ENCODE measurements at places on chromosomes 16 and 17. TPM values are rescaled to one million over a fixed set of nuclear protein-coding genes. Genes with fewer than 3 reads are reported as not detected.

The VPS9D1 gene
- 9.0 TPM for total RNA-seq

The GALR2 gene
- 0.21 TPM for total RNA-seq

The PITPNM3 gene
- 0.59 TPM for total RNA-seq

- DNase-seq, result no peak
Measured at GRCh38 chr17:29060475-29060874, 17.5 kb downstream of the PIPOX start.

The SPNS3 gene
- total RNA-seq, result 1.9 TPM

DNA sequence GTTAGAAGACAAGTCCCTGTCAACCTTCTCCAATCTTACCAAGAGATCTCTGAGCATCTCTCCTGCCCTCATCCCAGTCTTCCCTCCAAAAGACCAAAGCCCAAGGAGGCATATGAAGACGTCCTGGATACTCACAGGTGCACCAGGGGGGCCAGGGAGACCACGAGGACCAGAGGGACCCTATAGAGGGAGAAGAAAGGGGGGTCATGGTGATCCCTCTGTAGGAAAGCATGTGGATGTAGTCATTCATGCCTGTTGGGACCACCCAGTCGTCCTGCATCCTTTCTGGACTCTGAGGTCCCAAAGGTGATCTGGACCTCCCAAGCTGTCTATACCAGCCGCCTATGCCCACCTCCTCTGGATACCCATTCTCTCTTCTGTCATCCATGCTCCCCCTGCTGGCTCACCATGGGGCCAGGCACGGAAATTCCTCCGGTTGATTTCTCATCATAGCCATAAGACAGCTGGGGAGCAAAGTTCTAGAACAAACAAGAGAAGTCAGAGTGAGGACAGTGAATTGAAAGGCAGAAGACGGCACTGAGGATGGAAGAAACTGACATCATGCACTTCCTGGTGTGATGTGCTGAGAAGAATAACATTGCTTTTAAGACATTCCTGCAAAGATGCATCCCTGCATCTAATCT lies 3.3 kb downstream of the COL1A1 start:
- no peak for DNase-seq

DNA sequence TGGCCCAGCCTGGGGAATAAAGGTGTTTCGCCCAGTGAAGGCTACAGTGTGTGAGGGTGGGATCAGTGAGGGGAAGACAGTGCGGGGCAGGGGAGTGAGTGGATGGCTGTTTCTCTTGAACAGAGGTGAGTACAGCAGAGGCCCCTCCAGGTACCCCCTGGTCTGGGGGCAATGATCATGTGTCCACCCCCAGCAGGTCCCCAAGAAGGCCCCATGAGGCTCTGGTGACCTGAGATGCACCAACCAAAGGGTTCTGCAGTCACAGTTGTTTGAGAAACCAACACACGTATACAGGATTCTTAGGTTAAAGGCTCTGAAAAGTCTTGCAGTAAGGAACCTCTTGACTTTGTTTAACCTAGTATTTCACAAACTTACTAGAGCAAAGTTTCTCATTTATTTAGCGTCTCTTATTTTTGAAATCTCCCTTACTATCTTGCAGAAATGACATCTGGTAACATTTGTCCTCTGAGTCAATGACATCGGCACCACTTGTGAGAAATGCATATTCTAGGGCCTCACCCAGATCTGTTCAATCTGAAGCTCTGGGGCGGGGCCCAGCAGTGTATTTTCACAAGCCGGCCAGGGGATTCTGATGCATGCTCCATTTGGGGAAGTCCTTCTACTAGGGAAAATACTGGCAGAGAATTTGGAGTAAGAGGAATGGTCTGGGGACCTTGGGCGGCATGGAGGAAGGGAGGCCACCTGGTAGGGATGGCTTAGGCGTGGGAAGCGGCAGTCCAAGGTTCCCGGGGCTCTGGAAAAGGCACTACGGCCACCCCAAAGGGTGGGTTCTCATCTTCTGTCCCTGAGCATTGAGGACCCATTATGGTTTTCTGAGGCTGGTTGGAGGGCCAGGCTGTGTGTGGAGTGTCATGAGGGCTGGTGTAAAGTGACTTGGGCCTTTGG lies 217.3 kb downstream of the NTN1 start:
- no peak for DNase-seq

DNA sequence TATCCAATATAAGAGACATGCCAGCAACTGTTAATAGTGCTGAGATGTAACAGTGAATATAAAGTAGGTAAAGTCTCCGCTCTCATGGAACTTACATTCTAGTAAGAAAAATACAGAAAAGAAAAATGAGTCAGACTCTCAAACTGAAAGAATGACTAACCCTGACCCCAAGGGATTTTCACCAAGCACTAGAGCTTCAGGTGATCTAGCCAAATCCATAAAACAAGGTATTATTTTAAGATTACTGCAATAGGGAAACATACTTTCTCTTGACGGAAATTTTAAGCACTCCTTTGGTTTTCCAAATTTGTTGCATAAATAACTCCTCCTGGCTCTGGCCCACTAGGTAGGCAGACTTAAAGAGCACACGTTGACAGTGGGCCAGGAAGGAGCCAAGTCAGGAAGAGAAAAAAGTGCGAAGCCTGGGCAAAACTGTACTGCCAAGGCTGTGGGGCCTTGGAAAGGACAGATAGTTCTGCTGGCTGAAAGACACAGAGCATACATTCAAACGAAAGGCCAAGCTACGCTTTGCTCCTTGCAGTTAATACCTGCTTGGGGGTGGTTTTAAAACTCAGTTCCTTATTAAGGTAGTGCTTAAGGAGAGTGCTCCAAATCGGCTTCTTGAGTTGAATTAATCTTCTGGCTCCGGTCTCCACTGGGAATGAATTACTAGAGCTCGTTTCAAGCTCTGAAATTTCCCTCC lies 1.4 kb downstream of the GOT2 start:
- no peak for DNase-seq

The CCL3 gene
- total RNA-seq, result 2,440 TPM

- no peak for DNase-seq
Measured at GRCh38 chr17:56681561-56682266, 88.2 kb downstream of the NOG start.

GRCh38 chr17:39134878-39135277 lies 16.6 kb downstream of the PLXDC1 start:
- DNase-seq, result no peak

DNA sequence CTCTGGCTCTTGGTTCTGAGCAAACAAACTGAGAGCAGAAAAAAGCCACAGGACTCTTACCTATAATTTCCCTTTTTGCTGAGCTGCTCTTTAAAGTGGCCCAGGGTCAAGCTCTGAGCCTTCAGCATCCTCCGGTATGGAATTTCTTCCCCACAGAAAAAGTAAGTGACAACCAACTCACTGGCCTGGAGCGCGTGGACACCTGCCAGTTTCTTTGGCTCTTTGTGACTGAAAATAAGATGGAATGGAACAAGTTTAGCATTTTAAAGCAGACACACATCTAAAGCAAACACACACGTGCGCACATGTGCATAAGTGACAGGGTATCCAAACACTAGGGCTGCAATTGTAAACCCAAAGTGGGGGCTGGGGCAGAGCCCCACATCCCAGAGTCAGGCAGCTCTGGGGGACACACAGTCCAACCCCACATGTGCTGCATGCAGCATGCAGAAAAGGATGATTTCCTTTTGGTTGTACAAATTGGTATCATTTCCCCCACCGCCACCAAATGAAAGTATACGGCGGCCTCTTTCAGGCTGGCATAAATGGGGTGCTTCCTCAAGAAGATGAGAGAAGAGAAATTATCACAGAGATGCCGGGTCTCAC lies 27.5 kb downstream of the AXIN2 start:
- DNase-seq, result no peak

- DNase-seq, result no peak
Measured at GRCh38 chr16:69924041-69924775, 26.9 kb upstream of the CLEC18A start.

The ADGRG3 gene
- 25.4 TPM for total RNA-seq

GRCh38 chr17:44807817-44808155 lies 22.3 kb downstream of the GJC1 start:
- no peak for DNase-seq

- no peak for DNase-seq
Measured at GRCh38 chr16:63496282-63496681, 1460.0 kb upstream of the CDH8 start.

DNA sequence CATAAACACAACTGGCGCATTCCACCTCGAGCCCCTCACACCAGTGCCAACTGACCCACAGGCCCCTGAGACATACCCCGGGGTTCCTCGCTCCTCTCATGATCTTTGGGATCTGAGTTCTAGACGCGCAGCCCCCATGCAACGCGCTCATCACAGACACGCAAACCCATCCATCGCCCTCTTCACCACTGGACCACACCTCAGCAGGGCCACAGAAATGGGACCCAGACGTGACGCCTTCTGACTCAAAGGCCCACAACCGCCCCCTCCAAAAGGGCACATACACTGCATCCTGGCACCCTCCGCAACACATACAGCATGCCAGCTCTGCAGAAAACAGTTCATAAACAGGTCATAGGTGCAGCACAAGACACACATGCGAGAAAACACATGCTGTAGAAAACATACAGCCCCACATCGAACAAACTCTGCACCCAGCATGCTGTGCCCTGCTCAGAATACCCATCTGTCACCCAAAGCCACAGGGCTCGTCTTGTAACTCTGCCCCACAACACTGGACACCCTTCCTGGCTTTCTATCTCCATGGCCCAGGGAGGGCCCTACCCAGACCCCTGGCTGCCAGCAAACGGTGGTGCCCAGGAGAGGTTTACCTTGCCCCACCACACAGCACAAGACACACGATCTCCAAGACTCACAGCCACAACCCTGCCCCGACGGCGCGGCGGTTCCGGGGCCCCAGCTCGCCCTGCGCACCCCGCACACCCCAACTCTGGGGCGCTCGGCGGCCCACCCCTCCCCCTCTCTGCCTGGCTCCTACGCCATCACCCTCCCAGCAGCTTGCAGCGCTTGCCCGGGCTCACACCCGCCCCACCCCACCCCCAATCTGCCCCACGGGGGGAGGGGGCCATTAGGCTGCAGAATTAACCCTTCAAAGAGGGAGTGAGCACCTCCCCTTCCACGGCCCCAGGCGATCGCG lies 887 bp downstream of the ZBTB4 start:
- no peak for DNase-seq

GRCh38 chr17:29195465-29196081 lies 15.4 kb upstream of the MYO18A start:
- no peak for DNase-seq

The SCIMP gene
- not detected for total RNA-seq

The TBC1D26 gene
- total RNA-seq, result not detected

The SHISA6 gene
- total RNA-seq, result not detected

- DNase-seq, result no peak
Measured at GRCh38 chr17:30000755-30001257, 59.4 kb downstream of the EFCAB5 start.

The CPHXL gene
- not detected for total RNA-seq

DNA sequence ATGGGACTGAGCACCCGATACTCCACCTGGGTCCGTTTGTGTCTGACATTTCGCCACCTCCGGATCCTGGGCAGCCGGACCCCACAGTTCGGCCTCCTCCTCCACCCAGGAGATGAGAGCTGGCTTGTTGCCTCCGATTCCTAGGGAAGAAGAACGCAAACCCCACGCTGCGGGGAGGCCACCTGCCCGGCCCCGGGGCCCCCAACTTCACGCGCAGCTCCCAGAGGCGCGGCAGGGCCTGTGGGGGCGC lies 542 bp downstream of the ZNF764 start:
- no peak for DNase-seq
